ENCODE measurements at places on chromosomes 11 and 22.
A peak's percentile ranks its signal among the peaks of the same experiment; 100 is the strongest.

DNA sequence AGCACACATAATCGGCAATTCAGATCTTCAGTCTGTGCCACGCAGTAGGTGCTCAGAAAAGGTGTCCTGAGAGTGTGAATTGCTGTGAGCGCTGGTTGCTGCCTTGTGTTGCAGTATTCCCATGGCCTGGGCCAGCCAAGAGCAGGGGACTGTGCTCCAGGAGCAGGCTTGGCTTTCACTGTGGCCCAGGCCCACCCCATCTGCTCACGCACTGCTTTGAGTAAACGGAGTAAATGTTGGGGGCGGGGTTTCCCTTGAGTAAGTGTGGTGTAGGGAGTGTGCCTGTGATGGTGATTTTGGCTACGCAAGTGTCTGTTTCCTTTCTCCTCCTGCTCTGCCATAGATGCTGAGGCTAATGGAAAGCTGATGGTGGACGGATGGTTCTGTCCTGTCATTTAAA, 2.3 kb downstream of the CTTN start:
- DNase-seq: no peak

- DNase-seq: no peak
These were observed 29.9 kb downstream of the TRPC6 start for GRCh38 chr11:101553891-101554292.

- no peak for DNase-seq
These were observed 104.0 kb upstream of the PITPNB start for GRCh38 chr22:28023036-28023435.

GRCh38 chr11:72602250-72602904, 71.8 kb downstream of the PDE2A start:
- DNase-seq: no peak

DNA sequence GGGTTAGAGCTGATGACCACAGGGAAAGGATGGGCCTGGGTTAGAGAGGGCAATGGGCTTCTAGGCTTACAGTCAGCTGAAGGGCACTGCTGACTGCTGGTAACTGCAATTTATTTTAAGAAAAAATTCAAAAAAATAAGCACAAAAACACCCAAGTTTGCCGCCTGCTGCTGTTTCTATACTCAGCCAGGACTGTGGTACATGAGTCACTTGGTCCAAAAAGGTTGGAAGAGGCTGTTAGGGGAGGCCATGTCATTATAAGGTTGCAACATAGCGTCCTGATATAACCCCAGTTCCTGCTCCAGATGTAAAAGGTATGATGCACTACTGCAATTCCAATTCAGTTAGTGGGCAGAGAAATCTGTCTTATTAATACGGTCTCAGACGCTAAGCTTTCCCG, 98.9 kb downstream of the ETS1 start:
- no peak for DNase-seq

GRCh38 chr11:121563003-121563402, 110.2 kb upstream of the SORL1-AS1 start:
- no peak for DNase-seq

DNA sequence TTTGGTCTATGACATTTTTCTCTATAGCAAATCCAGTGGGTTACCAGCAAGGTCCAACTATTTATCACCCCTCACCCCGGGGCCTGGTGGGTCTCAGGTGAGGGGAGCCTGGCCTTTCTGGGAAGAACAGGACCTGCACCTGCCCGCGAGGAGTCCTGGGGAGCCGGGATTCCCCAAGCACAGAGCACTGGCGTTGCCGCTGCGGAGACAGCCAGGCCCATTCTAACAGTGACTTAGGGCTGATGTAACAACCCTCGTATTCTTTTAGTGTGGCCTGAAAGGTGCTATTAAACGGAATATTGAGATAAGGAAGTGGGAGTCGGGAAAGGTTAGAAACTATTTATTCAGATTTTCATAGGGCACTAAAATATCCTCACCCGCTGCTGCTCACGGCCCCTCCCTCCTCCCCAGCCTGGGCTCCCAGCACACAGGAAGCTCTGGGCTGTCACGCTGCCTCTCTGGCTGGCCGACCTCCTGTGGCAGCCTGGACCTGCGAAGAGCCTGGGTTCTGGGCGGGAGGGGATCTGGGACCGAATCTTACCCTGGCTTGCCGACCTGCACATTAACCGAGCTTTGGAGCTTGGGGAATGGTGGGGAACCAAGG, 141.2 kb downstream of the MIAT start:
- no peak for DNase-seq

- peak; percentile 12 for DNase-seq
These were observed 55.6 kb upstream of the LYVE1 start for GRCh38 chr11:10623797-10624761.

DNA sequence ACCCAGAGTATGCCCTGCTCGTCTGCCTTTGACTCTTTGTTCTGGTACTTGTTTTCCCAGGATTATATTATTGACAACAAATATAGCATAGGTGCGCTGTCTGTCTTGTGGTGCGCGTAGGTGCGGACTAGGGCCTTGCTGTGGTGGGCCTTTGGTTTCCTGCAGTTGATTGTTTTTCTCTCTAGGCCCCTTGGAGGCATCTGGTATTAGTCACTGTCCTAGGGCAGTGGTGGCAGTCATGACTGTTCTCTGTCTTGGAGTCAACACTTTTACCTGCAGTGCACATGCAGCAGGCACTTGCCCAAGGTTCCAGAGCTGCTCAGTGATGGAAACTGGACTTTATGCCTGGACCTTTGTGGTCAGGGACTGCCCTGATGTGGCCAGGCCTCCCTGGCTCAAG, 18.6 kb downstream of the PPP6R2 start:
- no peak for DNase-seq

DNA sequence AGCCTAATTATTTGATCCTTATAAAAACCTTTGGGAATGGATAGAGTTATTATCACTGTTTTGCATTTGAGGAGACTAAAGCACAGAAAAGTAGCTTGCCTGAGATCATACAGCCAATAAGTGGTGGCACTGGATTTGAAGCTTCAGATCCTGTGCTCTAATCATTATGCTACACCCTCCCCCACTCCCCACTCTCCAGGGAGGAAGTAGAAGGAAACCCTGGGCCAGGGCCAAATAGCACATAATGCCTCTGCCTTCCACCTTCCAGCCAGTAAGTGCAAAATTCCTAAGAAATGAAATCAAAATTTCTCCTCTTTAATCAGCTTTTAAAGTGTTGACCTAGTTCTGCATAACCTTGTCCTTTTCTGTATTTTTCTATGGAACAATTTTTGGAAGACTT, 61.6 kb downstream of the SIK2 start:
- DNase-seq: no peak

DNA sequence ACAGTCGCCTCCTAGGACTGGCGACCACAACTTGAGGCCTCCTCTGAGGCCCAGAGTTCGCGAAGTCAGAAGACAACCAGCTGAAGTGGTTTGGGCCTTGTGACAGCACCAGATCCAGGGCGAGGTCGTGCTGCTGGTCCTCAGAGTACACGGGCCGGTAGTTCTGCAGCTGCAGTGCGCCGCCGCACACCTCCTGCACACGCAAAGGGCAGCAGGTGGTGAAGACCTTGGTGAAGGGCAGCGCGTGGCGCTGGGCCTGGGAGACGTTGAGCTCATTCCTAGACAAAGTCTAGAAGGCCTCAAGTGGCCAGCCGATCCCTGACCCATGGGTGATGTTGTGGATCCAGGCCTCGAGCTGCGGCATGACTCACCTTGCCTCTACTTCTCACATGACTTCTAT, 18.2 kb downstream of the CD3E start:
- no peak for DNase-seq

- no peak for DNase-seq
These were observed 28.8 kb downstream of the BIRC2 start for GRCh38 chr11:102375720-102376399.

GRCh38 chr22:33971561-33971961, 51.3 kb upstream of the LARGE1 start:
- peak; percentile 12 for DNase-seq

DNA sequence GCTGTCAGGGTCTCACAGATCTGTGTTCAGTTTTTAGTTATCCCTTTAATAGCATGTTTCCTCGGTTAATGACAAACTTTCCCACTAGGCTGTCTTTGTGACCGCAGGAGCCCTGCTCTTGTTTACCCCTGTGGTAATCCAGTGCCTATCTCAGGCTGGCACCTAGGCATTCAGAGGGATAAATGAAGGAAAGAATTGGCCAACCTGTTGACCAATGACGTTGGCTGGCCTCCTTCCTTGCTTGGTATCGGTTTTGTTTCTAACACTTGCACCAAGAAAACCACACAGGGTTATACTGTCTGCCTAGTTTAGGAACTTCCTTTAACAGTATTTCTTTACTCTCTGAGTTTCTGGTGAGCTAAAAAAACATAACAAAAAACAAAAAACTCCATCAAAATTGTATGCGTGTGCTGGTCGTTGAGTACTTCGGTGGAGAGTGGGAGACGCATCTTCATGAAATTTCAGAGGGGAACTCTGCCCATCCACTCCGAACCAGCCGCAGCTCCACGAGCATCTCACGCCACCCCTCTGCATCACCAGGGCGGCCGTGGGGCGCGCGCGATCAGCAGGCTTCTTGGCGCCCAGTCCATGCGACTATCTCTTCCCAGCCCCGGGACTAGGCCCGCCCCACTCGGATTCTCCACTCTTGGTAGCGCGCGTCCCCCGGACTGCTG, 563 bp upstream of the ENDOD1 start:
- DNase-seq: no peak

DNA sequence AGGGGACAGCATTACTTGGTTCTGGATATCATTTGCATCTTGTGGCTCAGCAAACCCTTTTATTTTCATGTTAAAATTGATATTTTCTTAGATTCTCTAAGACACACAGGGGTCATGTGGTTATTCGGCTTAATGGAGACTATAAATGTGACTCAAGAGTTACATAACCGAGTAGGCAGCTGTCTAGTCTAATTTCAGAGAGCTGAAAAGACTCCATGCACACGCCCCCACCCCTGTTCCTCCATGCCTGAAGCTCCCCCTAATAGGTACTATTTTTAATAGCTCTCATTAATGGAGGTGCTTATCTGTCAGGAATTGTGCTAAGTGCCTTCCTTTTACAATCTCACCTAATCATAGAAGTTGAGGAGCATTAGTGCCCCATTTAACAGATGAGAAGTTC, 189.2 kb upstream of the ARHGAP20 start:
- no peak for DNase-seq

- no peak for DNase-seq
These were observed 123.3 kb upstream of the CCDC90B start for GRCh38 chr11:83409476-83409875.

GRCh38 chr11:89067264-89067663, 1.5 kb upstream of the GRM5 start:
- DNase-seq: no peak

GRCh38 chr11:64044730-64045393, 9.1 kb downstream of the FLRT1 start:
- DNase-seq: peak; percentile 65

- no peak for DNase-seq
These were observed 3.7 kb downstream of the SLC39A13 start for GRCh38 chr11:47411884-47412746.

DNA sequence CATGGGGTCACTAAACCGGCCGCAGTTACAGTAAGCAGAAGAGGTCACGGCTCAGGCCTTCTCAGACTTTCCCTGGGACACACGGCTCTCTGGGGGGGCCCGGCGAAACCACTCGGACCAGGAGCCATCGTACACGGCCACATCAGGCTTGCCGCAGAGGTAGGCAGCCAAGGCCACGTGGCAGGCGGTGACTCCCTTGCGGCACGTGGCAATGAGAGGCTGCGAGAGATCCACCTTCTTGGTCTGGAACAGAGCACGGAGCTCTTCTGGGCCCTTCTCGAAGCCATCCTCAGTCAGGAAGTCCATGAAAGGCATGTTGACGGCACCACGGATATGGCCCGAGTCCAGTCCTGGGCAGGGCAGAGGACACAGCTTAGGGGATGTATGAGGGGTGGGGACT, 8.3 kb downstream of the TST start:
- no peak for DNase-seq

GRCh38 chr22:42931421-42932196, 74.5 kb upstream of the ARFGAP3 start:
- peak; percentile 36 for DNase-seq

- DNase-seq: no peak
These were observed 19.1 kb downstream of the IRAG1 start for GRCh38 chr11:10674440-10674855.

- no peak for DNase-seq
These were observed 162.6 kb downstream of the BUD13 start for GRCh38 chr11:116610190-116610589.

- DNase-seq: no peak
These were observed 6.4 kb upstream of the CEP295 start for GRCh38 chr11:93655047-93655446.

DNA sequence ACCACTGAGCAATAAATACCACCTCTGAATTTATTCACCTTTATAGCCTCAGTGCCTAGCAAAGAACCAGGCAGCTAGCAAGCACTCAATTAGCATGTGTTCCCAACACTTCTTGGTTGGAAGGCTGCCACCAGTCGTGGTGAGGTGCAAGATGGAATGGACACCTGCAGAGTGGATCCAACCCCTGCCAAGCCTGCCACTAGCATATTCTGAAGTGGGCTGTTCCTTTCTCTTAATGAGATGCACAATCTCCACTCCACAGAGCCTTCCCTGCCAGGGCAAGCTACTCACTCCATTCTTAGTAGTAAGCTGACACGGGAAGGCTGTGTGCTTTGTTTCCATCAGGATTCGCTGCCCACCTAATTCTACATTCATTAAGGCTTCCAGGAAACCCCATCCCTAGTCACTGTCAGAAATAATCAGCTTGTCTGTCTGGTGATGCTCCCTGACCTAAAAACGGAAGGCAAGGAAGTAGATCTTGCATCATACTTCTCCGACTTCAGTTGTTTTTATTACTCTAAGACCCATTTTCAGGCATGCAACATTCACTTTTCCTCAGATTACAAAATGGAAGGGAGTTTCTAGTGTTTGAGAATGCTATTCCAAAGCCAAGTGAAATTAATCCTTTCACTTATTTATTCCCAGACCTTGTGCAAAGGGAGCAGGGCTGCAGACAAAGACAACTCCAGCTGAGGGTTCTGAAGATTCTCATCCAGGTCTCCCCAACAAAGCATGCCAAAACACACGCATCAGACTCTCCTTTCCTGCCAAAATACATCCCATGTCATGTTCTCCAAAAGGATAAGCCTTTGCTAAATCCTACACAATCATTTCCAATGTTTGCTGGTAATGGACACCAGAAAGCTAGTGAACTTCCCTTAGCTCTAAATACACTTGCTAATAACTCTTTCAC, 128.0 kb downstream of the TENM4 start:
- peak; percentile 90 for DNase-seq

DNA sequence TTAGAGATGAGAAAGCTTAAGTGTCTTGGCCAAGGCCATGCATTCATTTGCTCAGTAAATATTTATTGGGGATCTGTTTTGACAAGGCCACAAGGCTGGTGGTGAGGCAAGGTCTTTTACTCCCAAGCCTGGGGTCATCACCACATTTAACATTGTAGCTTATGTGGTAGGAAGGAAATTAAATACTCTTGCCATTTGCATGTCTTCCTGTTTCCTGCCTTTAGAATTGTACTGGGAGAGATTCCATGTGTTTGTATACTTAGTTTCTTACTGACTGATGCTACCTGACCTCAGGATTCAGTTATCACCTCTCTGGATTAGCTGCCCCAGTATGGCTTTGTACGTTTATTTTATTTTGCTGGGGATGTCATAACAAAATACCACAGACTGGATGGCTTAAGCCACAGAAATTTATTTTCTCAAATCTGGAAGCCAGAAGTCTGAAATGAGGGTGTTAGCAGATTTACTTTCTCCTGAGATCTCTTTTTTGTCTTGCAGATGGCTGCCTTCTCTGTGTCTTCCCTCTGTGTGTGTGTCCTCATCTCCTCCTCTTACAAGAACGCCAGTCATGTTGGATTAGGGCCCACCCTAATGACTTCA, 44.8 kb downstream of the SPECC1L start:
- DNase-seq: no peak
